ENCODE measurements at places on chromosomes 12 and 14.

GRCh38 chr14:99729991-99730875 lies 46.1 kb downstream of the CYP46A1 start:
- DNase-seq: peak; percentile 63

- no peak for DNase-seq
Observed at GRCh38 chr14:37707716-37708115, 112.3 kb downstream of the TTC6 start.

- no peak for DNase-seq
Observed at GRCh38 chr12:131829356-131829747, 1.2 kb downstream of the MMP17 start.

GRCh38 chr12:25501549-25501948 lies 51.5 kb downstream of the LMNTD1 start:
- DNase-seq: no peak

- no peak for DNase-seq
Observed at GRCh38 chr14:104499784-104500760, 79.5 kb upstream of the C14orf180 start.

DNA sequence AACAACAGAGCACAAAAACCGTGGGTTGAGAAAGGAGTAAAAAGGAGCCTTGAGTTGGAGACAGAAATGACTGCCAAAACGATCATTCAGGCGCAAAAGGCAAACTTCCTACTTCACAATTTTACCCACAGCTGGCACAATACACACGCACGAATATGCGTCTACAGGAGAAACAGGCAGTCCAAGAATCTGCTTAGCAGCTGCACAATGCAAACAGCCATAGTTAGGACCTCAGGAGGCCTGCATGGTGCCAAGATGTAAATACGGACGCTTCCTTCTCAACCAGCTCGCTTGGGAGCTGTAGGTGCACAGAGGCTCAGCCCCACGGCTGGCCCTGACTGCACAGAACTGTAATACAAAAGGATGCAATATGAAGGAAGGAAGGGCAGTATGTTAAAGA lies 250.1 kb upstream of the CAND1 start:
- no peak for DNase-seq

DNA sequence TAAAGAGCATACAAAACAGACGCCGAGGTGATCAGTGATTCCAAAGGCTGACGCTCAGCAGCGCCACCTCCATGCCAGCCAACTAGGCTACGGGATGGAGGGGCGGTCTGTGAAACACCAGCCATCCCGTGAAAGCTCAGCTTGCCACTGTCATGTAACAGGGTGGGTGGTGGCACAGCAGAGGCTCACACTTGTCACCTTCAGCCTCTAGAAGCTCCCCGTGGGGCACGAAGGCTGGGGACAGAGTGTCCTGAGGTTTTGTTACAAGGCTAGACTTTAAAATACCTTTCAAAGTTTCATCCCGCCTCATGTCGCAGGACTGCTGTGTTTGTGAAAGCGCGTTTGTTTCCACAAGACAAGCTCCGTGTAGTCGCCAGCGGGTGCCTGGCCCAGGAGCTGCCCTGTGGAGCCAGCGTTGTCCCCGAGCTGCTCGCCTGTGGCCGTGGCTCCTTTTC lies 20.7 kb downstream of the XRCC3 start:
- DNase-seq: no peak

GRCh38 chr14:91315844-91316267 lies 71.4 kb upstream of the GPR68 start:
- DNase-seq: peak; percentile 91

- no peak for DNase-seq
Observed at GRCh38 chr14:31672709-31673108, 111.5 kb downstream of the NUBPL start.

DNA sequence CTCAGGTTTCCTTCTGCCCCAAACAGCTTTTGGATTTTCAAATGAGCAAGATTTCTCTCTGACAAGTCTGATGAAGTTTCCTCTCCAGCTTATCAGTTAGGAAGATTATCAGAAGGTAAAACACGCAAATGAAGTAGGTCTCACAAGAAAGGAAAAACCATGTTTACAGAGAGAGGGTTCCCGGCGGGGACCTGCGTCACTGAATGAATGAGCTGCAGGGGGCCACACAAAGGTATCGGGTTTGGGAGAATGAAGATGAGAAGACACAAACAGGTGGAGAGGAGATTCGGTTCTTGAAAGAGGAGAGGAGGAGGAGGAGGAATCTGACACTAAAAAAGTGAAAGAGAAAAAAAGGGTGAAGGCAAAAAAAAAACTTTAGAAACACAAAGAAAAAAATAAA lies 208.6 kb downstream of the CALM1 start:
- no peak for DNase-seq

DNA sequence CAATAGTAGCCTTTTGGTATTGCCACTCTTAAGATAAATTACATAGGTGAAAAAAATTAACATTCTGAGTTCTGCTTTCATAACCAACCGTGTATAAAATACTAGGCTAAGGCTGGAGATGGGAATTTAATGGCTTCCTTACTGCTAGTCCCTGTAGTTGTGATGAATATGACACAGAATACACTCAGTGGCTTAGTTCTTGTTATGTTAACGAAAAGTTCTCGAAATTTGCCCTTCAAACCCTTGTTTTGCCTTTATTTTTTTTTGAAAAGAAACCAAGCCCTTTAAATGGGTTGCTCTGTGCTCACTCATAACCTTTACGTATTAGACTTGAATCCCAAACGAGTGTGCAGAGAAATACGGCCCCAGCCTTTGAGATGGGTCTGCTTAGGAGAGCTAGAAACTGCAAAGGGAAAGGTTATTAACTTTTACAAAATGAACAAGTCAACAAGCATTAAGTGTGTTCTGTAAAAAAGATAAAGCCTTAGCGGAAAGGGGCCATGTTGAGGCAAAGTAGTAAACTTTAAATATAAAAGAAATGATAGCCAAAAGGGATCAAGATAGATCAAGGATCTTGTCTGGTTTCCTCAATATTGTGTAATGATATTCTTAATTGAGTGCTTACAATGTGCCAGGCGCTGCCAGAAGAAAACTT lies 1.7 kb downstream of the NUDT4 start:
- no peak for DNase-seq

DNA sequence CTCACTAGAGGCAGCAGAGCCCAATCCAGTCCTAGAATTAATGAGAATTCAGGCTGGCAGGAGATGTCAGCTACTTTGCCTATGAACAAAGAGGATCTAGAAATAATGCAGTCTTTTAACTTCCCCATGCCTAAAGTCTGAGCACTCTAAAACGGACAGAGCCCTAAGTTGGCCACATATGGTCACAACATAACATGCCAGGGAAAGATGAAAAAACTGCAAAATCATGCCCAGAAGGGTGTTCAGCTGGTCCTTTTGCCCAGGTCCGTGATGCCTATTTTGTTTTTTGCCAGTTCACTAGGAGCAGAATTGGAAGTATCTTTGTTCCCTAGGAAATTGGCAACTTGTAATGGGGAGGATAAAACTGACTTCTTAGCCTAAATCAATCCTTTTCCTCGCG lies 20.3 kb upstream of the LMNTD1 start:
- DNase-seq: no peak

- DNase-seq: no peak
Observed at GRCh38 chr12:123396954-123397353, 13.0 kb downstream of the KMT5A start.

DNA sequence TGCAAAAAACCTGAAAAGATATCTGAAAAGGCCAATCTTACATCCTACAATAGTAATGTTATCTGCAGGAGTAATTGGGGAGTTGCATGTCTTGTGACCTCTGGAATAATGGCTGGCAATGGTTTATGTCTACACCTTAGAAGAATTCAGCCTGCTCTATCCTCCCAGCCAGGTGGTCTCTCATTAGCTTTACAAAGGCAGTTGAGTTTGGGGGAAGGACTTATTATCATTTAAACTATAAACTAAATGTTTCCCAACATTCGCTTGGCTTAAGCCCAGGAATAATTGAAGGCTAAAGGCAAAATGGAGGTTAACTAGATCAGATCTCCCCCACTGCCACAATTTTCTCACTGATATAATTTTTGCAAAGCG lies 158.4 kb upstream of the SFSWAP start:
- DNase-seq: no peak

GRCh38 chr12:50402264-50403000 lies 1.7 kb downstream of the LARP4 start:
- no peak for DNase-seq

DNA sequence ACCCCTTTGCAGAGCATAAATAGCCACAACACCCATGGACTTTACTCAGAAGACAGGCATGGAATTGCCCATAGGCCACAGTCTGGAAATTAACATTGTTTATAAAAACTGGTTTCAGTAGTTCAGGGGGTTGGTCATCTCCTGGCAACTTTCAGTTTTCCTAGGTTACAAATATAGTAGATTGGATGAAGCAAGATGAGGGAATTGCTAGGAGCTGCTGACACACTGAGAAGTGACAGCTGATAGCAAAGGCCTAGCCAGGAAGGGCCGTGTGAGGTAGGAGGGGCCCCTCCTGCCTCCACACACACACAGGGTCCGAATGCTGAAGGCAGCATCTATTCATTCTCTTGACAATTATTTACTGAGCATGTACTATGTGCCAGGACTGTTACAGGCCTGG lies 8.3 kb downstream of the GALNT16 start:
- DNase-seq: no peak

DNA sequence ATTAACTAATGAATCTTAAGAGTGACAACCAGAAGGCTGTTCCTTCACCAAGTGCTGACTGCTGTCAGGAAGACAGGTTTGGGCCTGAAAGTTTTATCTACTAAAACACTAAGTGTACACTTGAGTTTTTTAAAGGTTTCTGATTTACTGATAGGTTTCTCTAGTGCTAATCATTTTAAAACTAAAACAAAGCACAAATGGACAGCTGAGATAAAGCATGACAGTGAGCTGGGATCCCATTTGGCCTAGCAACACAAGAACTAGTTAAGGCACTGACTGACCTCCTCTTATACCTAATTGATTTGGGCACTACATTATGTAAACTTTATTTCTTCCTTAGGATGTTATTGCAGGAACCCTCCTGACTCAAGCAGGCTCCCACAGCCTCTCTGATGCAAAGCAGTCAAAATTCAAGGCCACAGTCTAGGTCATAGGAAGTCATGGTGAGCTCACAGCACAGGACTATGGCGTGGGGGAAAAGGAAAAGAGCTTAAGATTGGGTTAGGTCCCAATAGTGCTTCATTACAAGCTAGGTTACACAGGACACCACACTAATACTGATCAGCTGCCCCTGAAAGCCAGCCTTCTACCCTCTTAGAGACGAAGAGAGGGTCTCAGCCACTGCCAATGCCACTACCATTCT lies 3.5 kb downstream of the STXBP6 start:
- no peak for DNase-seq

- no peak for DNase-seq
Observed at GRCh38 chr12:7210642-7211151, 21.2 kb downstream of the PEX5 start.

- no peak for DNase-seq
Observed at GRCh38 chr14:21043974-21044618, 1.9 kb downstream of the RNASE7 start.

DNA sequence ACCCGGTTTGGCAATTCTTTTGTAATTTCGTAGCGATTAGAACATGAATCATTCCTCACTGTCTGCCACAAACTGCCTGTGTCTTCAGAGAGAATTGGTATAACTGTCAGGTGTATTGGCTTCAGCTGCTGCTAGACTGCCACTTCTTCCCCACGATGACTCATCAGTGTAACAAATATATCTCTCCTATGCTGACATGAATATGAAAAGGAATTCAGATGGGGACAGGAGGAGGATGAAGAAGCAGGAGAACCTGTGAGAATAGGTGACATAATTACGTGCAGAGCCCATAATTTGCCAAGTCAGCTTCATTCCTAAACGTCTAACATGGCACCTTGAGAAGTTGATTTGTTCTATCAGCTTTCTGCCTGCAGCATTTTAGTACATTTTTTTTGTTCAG lies 64.9 kb downstream of the FRMD6 start:
- DNase-seq: no peak

GRCh38 chr12:53299101-53299453 lies 418 bp upstream of the MYG1 start:
- DNase-seq: peak; percentile 53

DNA sequence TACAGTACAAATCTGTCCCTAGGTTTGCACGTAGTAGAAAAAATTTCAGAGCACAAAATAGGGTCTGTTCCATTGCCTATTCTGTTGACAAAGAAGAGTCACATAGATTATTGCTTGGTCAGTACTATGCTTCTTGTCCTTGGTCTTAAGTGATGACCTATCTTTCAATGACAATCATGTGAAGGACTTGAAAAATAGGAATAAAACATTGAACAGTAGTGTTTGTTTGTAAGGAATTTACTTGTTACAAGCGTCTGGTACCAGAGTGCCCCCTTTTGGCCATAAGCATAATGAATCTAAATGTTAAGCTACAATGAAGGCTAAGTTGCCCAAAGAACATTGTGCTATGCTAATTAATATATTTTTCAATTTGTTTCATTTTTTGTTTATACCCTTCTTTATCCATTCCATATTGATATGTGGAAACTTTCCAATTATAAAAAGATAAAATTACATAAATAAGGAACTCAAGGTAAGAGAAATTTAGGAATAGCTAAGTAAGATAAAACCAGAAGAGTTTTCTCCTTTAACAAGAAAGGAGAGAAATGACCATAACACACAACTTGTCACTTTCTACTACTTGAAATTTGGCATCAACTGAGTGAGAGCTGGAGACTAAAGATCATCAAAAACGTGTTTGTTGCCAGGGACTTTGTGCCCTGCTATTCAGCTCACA lies 204.7 kb downstream of the EPS8 start:
- peak; percentile 62 for DNase-seq

- DNase-seq: no peak
Observed at GRCh38 chr12:59649203-59649602, 53.4 kb downstream of the SLC16A7 start.

DNA sequence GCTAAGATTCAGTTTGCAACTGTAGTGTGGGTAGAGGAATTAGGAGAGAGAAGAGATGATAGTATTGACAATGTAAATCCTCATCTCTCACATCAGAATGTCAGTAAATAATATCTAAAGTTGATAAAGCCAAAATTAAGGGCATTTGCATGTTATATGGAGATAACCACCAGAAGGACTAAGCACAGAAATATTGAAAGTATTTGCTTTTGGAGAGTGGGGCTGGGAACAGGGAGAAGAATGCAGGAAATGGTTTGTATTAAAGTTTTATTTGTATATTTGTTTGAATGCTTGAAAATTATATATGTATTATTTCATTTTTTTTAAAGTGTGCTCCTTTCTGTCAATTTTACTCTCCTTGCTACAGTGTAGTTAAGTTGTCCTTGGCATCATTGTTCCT lies 491.4 kb downstream of the APAF1 start:
- DNase-seq: no peak

- DNase-seq: no peak
Observed at GRCh38 chr14:99030454-99030853, 241.5 kb downstream of the BCL11B start.
